ENCODE measurements at places on chromosomes 5 and 9.

- no peak for DNase-seq
These were observed 76.0 kb upstream of the CD180 start for GRCh38 chr5:67272453-67273130.

GRCh38 chr5:172606156-172606785, 34.8 kb upstream of the NEURL1B start:
- no peak for DNase-seq

DNA sequence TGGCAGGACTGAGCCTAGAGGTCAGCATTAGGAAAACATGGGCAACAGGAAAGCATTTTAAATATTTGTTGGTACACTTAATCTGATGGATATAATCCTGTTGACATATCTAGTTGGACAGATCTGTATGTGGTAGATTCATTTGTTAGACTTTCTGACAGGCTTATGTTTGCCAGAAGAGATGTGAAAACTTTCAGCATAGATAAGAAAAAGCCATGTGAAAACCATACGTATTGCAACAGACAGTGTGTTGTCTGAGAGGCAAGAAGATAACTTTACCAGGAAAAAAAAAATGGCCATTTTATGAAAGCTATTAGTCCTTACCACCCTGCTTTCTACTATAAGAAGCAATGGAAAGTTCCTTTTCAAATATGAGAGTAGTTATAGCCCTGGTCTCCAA, 1902.2 kb upstream of the C9orf72 start:
- DNase-seq, result no peak

DNA sequence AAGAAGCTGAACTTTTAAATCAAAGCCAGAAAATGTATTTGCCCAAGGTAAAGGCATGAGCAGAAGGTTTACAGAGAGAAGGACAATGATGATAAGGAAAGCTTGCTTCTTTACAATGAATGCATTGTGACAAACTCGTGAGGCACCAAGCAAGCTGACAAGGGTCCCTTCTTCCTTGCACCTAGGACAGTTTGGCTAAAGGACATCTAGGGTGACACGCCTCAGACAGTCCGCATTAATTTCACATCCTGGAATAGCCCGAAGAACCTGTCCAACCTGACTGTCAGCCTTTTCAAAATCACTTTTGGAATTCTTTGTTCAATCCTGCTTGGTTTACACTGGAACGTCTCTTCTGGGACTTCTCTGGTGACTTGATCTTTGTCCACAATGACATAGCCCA, 146.4 kb upstream of the MAP3K1 start:
- DNase-seq, result no peak

DNA sequence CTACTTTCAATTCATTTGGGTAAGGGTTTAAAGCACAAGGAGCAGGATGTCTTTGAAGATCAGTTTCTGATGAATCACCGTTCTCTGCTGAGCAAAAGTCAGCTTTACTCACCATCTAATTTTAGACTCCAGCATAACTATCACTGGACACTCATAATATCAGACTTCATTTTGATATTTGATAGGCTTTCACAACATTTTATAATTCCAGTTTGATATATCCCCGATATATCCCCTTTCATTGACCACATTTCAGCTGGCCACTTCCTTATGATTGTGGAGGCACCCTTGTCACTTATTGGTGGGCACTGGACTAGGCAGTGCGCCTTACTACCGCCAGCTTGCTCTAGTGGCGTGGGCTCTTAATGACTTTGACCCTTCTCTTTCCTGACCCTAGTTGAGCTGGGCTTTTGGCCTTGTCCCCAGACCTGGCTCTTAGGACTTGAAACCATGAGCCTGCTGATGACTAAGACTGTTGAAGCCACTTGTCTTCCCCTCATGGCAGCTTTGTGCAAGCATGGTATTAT, 46.8 kb downstream of the CYSTM1 start:
- DNase-seq, result no peak

- DNase-seq, result no peak
These were observed 91.8 kb upstream of the LARP1 start for GRCh38 chr5:154663424-154663823.
